Common myeloid progenitor, CD34-positive (primary cell): ENCODE measurements at places on chromosomes 2 and 18.

- DNase-seq, result no peak
Measured at GRCh38 chr18:68520406-68521075, 194.4 kb downstream of the TMX3 start.

GRCh38 chr2:98374286-98374685, 28.0 kb downstream of the CNGA3 start:
- DNase-seq, result no peak

GRCh38 chr2:1413156-1413710, at the start of gene TPO:
TPO (plus strand) TSS chr2:1413463; CDS start chr2:1414409, 946 bp downstream.
- no peak for DNase-seq

- no peak for DNase-seq
Measured at GRCh38 chr2:157479081-157480027, 35.5 kb upstream of the CYTIP start.

GRCh38 chr2:227745594-227745993, at the start of gene SCYGR8:
SCYGR8 (plus strand) TSS chr2:227745894; CDS start chr2:227745894, 0 bp downstream.
- DNase-seq, result no peak

DNA sequence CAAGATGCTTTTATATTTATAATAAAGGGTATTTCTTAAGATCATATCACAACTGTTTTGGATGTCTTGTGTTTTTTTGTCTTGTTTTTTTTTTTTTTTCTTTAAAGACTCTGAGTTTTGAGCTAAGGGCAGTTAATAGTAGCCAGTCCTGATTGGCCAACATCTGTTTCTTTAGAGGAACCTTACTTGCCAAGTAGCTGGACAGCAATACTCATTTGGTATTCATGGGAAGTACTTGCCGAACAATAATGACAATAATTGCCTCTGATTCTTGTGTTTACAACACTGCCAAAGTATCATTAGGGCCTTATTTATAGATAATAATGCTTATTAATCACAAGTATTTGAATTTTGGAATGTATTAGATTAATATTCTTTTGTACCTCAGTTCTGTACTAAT, 17.1 kb upstream of the POU3F3 start:
- DNase-seq, result no peak

GRCh38 chr18:13076886-13077285, 85.7 kb downstream of the CEP192 start:
- DNase-seq, result no peak

- no peak for DNase-seq
Measured at GRCh38 chr2:157058161-157058560, 199.3 kb upstream of the GALNT5 start.

- no peak for DNase-seq
Measured at GRCh38 chr2:62461707-62462106, 44.3 kb downstream of the TMEM17 start.

- DNase-seq, result no peak
Measured at GRCh38 chr18:35460736-35461161, 37.0 kb downstream of the INO80C start.

- no peak for DNase-seq
Measured at GRCh38 chr2:1807167-1807566, 62.9 kb upstream of the PXDN start.

GRCh38 chr2:28088970-28089369, 198.4 kb downstream of the BABAM2 start:
- DNase-seq, result no peak

- no peak for DNase-seq
Measured at GRCh38 chr2:16196687-16197503, 256.5 kb downstream of the MYCN start.

- no peak for DNase-seq
Measured at GRCh38 chr2:41832218-41832617, 215.6 kb upstream of the PKDCC start.

DNA sequence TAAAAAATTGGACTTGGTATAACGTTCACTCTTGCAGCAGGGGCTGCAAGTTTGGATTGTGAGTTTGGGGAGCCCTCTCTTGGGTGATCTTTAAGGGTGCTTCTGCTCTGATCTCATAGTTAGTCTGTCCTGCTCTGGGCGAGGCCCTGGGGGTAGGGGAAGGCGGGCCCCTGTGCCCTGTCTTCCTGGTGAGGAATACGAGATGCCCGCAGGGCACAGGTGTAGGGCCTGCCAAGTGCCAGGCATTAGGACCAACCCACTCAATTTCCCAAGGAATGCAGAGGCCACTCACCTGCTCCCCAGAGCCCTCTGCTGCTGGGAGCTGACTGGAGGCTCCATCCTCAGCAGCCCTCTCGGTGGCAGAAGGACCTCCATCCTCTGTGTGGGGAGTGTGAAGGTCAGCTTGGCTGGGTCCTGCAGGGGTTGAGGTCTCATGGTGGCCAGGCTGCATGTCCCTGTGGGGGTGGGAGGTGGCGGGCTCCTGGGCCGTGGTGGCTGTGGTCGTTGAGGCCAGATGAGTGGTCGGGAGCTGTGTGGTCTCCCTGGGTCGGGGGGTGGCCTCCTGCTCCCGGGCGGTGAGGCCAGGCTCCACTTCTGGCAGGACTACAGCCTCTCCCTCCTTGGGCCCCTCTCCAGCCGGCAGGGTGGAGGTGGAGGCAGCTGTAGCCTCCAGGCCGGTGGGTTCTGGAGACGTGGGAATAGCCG, 21.3 kb downstream of the SDC1 start:
- no peak for DNase-seq

- DNase-seq, result no peak
Measured at GRCh38 chr2:25677877-25678276, 4.5 kb upstream of the DTNB start.

DNA sequence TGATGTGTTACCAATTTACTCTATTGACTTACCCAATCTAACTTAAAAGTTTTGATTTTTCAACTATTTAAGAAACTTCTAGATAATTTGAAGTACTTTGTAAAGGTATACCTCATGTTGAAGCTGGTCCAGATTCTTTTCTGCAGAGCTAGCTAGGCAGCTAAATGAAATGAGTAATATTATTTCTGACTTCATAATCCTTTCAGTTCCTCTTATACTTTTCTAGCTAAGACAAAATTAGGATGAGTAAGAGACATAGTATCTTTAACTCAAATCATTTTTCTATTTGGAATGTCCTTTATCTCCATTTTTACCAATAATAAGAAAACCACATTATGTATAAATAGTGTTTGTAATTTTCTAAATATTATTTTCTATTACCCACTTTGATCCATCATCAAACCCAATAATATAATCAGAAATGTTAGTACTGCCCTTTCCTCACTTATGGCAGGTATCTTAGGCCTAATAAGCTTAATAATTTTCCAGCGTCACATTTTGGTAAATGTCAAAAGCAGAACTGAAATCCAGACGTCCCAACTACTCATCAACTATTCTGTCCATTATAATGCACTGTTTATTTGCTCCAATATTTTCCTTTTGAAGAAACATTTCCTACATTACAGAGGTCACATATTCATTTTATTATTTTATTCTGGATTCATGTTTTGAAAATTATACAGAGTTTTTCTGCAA, 456.6 kb downstream of the THSD7B start:
- DNase-seq, result no peak
